ENCODE measurements at places on chromosomes 1 and 21. TPM values are rescaled to one million over a fixed set of nuclear protein-coding genes. Genes with fewer than 3 reads are reported as not detected.

- DNase-seq: no peak
Measured at GRCh38 chr21:15206514-15206913, 141.7 kb upstream of the NRIP1 start.

DNA sequence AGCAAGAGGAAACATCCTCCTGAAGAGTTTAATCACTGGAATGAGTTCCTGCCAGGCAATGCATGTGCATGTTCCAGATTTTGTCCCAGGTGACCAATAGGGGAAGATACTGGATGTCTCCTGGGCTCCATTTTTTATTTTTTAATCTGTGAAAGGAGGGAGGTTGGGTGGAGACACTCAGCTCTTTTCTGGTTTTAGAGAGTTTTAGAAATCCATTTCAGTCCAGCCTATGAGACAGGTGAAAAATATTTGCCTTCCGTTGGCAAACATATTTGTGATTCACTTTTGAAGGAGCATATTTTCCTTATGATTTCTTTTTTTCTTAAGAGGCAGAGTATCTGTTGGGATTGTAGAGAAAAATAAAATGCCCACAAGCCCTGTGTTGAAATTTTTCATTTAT lies 70.7 kb downstream of the ABCA4 start:
- DNase-seq: no peak

DNA sequence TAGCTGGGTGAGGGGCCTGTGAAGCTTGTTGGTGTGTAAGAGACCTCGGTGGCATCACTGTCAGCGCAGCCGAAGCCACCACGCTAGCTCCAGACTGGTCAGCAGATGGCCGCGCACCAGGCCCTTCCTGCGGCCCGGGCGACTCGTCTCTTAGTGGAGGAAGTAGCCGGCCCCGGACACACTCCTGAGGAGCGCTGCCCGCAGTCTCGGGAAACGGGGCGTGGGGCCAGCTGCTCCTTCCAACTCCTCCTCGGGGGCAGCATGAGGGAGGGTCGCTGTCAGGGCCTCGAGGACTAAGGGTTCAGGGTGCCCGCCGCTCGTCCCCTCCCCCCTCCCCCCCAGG lies 20.4 kb downstream of the H3-3A start:
- DNase-seq: no peak

DNA sequence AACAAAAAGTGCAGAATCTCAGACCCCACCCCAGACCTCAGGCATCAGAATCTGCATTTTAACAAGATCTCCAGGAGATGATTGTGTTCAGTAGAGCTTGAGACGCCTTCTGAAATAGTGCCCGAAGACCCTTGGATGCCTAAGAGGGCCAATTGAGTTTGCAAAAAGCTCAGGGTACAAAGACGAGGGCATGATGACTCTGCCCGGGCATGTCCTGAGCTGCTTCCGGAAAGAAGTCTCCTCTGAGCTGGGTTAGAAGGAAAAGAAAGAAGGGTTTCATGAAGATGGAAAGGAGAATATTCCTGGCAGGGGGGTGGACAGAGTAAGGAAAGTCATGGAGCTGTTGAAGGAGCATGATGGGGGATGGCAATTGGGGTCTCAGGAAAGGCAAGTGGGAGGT lies 246.1 kb upstream of the TMEM51 start:
- no peak for DNase-seq

DNA sequence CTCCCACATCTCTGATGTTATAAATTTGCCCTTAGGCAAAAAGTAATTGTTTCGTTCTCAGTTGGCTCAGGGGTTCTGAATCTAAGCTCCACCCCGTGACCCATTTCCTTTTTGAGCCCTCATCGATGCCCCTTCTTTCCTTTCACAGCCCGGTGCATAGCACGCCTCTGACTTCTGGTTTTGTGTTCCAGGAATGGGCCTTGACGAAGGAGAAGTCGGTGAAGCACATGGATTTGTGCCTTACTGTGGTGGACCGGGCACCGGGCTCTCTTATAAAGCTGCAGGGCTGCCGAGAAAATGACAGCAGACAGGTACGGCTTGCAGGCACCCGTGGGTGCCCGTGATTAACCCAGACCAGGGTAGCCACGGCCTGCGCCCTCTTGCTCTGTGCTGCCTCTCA lies 151.9 kb downstream of the PGBD5 start:
- no peak for DNase-seq

DNA sequence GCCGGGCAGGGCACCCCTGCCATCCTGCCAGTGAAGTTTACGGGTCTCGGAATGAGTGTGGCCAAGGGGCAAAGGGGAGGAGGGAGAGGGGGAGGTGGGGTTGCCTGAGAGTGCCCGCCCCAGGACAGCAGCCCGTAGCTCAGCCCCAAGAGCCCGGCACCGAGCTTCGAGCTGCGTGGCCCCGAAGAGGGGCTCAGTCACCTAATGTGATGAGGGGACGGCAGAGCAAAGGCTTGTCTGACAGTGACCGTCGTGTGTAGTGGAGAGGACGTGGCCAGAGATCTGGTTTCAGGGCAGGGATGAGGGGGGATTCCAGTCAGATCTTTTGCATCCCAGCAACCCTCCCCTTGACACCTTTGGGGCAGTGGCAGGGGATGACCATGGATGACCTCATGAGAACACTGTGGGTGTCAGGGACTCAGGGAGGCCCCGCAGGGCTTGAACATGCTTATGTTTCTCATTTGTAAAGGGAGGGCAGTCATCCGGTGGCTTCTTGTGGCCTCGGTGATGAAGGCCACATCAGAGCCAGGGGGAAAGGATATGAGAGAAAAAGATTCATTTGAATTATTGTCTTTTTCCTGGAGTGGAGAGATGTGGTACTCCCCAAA lies 1.1 kb upstream of the TRPM2 start:
- DNase-seq: no peak

- no peak for DNase-seq
Measured at GRCh38 chr1:78006521-78006920, 1.8 kb downstream of the DNAJB4 start.

DNA sequence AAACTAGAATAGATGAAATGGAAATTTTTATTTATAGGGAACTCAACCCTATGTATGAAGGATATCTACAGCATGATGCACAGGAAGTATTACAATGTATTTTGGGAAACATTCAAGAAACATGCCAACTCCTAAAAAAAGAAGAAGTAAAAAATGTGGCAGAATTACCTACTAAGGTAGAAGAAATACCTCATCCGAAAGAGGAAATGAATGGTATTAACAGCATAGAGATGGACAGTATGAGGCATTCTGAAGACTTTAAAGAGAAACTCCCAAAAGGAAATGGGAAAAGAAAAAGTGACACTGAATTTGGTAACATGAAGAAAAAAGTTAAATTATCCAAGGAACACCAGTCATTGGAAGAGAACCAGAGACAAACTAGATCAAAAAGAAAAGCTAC lies 7.9 kb downstream of the USP1 start:
- no peak for DNase-seq

GRCh38 chr1:213531369-213532310 lies 456.1 kb upstream of the PROX1 start:
- no peak for DNase-seq

- no peak for DNase-seq
Measured at GRCh38 chr1:233090746-233091494, 140.5 kb downstream of the NTPCR start.

- no peak for DNase-seq
Measured at GRCh38 chr1:111775966-111776365, 20.3 kb downstream of the DDX20 start.

DNA sequence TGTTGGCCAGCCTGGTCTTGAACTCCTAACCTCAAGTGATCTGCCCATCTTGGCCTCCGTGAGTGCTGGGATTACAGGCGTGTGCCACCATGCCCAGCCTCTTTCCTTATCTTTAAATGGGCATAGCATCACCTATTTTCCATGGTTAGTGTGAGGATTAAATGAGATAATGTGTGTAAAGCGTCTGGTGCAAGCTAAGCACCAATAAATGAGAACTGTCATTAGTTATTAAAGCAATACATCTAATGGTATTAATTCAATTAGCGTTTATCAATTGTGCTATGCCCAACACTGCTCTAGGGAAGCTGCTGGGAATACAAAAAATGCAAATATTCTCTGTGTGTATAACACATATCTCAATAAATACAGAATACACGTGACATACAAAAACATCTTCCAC lies 10.0 kb downstream of the EXOC8 start:
- no peak for DNase-seq

- DNase-seq: peak; percentile 47
Measured at GRCh38 chr1:9767964-9768668, 55.6 kb downstream of the CLSTN1 start.

DNA sequence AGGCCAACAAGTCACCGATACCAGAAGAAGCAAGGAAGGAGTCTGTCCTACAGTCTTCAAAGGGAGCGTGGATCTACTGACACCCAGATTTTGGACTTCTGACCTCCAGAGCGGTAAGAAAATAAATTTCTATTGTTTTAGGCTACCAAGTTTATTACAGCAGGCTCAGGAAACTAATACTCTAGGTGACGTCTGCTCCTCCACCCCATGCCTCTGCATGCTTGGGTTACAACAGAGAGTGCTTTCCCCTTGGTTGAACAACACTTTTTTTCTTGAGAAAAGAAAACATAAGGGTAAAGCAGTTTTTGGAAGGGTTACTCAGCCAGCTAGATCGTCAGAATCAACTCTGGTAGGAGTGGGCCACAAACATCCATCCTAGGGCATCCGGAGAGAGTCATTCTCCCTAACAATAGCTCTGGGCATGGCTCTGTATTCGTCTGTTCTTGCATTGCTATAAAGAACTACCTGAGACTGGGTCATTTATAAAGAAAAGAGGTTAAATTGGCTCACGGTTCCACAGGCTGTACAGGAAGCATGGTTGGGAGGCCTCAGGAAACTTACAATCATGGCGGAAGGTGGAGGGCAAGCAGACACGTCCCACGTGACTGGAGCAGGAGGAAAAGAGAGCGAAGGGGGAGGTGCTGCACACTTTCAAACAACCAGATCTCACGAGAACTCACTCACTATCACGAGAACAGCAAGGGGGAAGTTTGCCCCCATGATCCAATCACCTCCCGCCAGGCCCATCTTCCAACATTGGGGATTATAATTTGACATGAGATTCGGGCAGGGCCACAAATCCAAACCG lies 22.2 kb upstream of the DNAJC11 start:
- no peak for DNase-seq

DNA sequence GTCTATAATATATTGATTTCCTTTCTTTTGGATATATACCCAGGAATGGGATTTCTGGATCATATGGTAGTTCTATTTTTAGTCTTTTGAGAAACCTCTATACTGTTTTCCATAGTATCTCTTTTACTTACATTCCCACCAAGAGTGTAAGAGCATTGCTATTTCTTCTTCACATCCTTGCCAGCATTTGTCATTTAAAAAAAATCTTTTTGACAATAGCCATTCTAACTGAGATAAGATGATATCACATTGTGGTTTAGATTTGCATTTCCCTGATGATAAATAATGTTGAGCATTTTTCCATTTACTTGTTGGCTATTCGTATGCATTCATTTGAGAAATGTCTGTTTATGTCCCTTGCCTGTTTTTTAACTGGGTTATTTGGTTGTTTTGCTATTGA lies 467.4 kb downstream of the COL11A1 start:
- DNase-seq: no peak

- no peak for DNase-seq
Measured at GRCh38 chr21:41147096-41147978, 20.6 kb upstream of the BACE2 start.

GRCh38 chr21:16578912-16579311 lies 849.1 kb downstream of the USP25 start:
- no peak for DNase-seq

- peak; percentile 27 for DNase-seq
Measured at GRCh38 chr21:34844013-34844923, 175.5 kb downstream of the CLIC6 start.

- no peak for DNase-seq
Measured at GRCh38 chr1:240824238-240824637, 212.3 kb upstream of the GREM2 start.

DNA sequence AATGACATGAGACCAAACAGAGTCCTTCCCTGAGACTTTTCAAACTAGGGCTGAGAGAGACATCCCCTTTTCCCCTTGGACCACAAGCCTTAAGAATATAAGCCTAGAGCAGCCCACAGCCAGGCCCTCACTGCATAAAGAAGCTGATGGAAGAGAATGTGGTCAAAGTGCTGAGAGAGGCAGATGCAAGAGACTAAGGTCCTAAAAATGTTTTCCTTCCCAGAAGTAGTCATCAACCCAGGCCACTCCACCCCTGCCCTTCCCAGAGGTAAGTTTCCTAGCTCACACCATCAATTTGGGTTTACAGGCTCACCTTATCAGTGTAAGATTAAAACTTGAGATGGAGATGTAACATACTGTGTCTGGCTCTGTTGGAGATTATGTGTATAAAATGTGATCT lies 58.2 kb downstream of the BCAR3 start:
- no peak for DNase-seq

GRCh38 chr21:33760641-33761440 lies 118.5 kb downstream of the ITSN1 start:
- no peak for DNase-seq

GRCh38 chr1:26418865-26419349 lies 8.3 kb downstream of the LIN28A start:
- DNase-seq: no peak

DNA sequence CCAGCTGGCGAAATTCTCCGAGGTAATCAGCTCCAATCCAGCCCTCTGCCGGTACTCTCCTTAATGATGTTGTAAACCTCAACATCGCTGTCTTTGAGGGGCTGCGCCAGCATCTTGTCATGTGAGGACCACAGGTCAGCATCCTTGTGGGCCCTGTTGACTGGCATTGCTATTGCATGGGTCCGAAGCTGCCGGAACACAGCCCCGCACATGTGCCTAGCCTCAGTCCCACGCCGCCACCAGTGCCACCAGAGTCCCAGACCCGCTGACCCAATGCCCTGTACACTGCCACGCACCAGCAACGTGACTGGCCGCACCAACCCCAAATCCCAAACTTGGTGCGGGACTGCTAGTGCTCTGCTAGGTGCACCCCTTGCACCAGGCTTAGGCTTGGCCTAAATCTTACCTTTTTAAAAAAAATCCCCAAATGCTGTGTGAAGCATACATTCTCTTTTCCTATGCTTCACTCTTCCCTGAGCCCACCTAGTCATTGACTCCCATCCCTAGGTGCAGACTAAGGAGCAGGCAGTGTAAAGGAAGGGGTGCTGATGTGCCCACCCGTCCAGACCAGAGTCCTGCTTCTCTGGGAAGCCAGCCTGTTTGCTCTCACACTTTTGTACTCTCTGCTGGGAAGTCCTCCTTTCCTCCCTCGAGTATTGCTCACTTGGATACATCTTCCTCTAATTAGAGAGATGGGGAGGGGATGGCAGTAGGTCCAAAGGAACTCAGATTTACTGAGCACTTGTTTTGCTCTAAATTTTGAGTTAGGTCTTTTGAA lies 81.9 kb upstream of the ARTN start:
- DNase-seq: no peak

DNA sequence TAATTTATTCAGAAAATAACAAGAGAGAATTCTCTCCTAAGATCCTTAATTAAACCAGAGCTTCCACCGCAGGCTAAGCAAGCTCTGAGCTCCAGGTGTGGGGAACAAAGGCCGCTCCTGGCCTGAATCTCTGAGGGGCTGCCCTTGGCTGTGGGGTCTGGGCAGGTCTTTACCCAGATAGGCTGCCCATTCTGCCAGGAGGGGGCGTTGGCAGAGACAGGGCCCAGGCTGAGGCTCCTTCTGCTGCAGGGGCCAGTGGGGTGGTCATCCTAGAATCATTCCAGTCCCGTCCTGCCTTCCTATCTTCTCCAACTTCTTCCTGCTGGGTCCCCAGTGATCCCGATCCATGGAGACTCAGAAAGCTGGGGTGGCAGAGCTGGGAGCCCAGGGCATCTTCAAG lies 82.9 kb upstream of the POU3F1 start:
- DNase-seq: no peak

The HIVEP3 gene
- 39.6 TPM for total RNA-seq

The LMX1A gene
- not detected for total RNA-seq

The CD52 gene
- 216 TPM for total RNA-seq

The CENPF gene
- 107 TPM for total RNA-seq

The CFAP298 gene
- total RNA-seq: 39.5 TPM

The PRAMEF33 gene
- total RNA-seq: not detected

The SPRR1B gene
- not detected for total RNA-seq

The PRELP gene
- not detected for total RNA-seq

Data from activated CD4-positive, alpha-beta T cell treated with anti-CD3 and anti-CD28 coated beads for 36 hours (primary cell).